ENCODE measurements at places on chromosomes 7 and 10. TPM values are rescaled to one million over a fixed set of nuclear protein-coding genes. Genes with fewer than 3 reads are reported as not detected.

Gene WIPF3
- total RNA-seq = 0.07 TPM

Gene LRGUK
- 0.15 TPM for total RNA-seq

Gene AMZ1
- not detected for total RNA-seq

Gene ACSL5
- total RNA-seq = not detected

Gene PRDX3
- 336 TPM for total RNA-seq

Gene ADRA2A
- total RNA-seq = not detected

Gene POLR3A
- 14.1 TPM for total RNA-seq

Gene PON1
- total RNA-seq = not detected

Gene GPER1
- 2.3 TPM for total RNA-seq

Gene ARF5
- total RNA-seq = 112 TPM

Gene AKR1C1
- 1,182 TPM for total RNA-seq

Gene ERVW-1
- not detected for total RNA-seq

Gene FLNC
- total RNA-seq = 0.57 TPM

Gene EPDR1
- total RNA-seq = 103 TPM

Gene TMEM139
- total RNA-seq = 4.0 TPM

Gene HOXA3
- 5.8 TPM for total RNA-seq

Gene AVPI1
- 192 TPM for total RNA-seq

Gene MRPS33
- 132 TPM for total RNA-seq

Gene SPAG6
- not detected for total RNA-seq

Gene NUTM2B
- total RNA-seq = 0.12 TPM

Gene TMEM140
- total RNA-seq = 1.3 TPM

Gene TMEM72
- not detected for total RNA-seq

Gene SLC18A2
- not detected for total RNA-seq

Gene FXYD4
- 0.50 TPM for total RNA-seq

Gene CYP2C18
- total RNA-seq = not detected

Gene PRSS2
- not detected for total RNA-seq

Gene ASB13
- 18.3 TPM for total RNA-seq

Gene AZGP1
- total RNA-seq = not detected

Gene FKBP6
- total RNA-seq = not detected

Gene MRLN
- total RNA-seq = not detected

Gene DENND2A
- 0.09 TPM for total RNA-seq

Gene CYP2E1
- 1.6 TPM for total RNA-seq

Gene CNNM1
- 1.8 TPM for total RNA-seq

Gene NODAL
- total RNA-seq = not detected
